ENCODE measurements at places on chromosomes 2 and 18.
A peak's percentile ranks its signal among the peaks of the same experiment; 100 is the strongest.

DNA sequence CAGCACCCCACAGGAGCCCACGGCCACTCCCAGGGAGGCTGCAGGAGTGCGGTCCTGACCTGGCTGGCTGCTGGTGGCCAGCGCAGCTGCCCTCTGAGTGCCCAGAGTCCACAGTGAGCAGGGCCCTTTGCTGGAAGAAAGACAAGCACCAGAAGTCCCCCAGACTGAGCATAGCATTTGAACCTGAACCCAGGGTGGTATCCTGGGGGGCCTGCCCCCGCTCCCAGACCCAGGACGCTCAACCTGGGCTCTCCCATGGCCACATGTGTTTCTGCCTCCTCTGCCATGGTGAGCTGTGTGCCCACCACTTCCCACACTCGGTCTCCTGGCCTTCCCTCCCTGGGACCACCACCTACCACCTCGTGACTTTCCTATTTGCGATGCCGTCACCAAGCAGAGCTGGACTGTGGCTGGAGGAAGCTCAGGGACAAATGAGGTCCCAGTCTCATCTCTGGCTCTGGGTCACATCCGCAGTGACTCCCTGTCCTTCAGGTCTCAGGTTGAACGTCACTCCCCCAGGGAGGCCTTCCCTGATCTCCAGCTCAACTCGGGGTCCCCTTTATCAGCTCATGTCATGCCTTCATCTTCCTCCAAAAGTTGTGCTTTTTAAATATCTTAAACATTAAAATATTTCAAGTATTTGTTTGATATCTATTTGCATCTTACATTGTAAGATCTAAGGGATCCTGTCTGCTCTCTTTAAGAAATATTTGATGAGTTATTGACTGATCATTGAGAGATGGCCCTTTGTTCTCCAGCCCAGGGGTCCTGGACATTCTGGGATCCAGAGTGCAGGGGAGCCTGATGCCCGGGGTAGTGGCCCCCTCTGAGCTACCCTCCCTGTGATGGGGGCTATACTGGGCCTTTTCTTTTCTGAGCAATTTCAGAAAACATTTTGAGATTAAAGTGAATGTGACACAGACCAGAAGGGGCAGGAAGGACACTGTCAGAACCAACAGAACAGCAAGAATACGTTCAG lies 16.4 kb upstream of the GPR55 start:
- no peak for DNase-seq

GRCh38 chr2:68857855-68858456 lies 13.2 kb downstream of the BMP10 start:
- peak; percentile 92 for DNase-seq

DNA sequence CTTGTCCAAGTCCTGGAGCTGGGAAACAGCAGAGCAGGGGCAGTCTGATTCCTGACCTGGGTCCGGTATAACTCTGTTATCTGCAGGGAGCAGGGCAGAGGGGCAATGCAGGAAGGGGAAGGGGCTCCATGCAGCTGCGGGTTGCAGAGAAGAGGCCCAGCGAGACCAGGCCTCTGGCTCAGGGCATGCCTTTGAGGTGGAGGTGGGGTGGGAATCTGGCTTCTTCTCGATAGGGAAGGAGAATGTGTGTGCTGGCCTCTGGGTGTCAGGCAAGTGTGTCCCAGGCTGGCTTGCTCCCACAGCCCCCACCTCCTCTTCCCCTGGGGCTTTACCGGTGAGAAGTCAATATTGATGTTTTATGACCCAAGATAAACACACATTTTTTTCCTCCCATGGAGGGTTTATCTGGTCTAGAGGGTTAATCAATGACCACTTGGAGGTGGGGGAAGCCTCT lies 187.1 kb upstream of the HAAO start:
- no peak for DNase-seq

- no peak for DNase-seq
These were observed 123.3 kb downstream of the CCBE1 start for GRCh38 chr18:59573962-59574361.

DNA sequence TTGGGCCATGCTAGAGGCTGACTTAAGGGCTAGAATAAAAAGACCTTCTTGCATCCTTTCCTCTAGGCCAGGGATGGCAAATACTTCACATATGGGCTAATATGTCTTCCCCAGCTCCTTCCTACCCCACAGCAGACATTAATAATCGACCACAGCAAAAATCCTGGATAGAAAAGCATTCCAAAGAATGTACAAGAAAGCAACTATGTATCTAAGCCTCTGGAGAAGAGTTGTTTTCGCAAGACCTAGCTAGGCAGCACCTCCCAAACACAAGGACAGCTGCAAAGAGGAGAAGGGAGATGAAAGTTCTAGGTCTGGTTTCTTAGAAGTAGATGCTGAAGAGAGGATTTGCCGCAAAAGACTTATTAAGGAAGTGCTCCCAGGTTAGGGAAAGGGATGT lies 372.6 kb downstream of the SLC4A3 start:
- DNase-seq = no peak

- no peak for DNase-seq
These were observed 163.5 kb upstream of the POU3F3 start for GRCh38 chr2:104690255-104690984.

DNA sequence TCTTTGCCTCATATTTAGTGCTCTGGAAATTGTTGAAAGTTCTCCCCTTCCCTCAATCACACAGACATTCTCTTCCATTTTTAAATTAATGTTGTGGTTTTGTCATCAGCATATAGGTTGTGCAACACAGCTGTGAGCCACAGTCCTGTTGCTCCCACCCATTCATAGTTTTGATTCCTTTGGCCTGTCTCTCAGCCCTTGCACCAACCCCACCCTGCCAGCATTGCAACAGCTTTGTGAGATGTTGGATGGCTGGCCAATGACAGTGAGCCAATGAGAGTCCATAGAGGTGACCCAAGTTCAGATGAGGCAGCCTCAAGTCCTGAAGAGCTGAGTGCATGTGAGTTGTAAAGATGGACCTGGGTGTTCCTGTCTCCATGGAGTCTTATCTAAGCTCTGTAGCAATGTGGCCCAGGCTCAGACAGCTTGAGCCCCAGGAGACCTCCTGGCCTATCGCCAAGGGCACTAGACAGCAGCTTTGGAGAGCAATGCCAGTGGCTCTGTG lies 775.5 kb downstream of the RNF144A start:
- DNase-seq = no peak

GRCh38 chr2:46711156-46711555 lies 204.4 kb downstream of the MCFD2 start:
- no peak for DNase-seq

DNA sequence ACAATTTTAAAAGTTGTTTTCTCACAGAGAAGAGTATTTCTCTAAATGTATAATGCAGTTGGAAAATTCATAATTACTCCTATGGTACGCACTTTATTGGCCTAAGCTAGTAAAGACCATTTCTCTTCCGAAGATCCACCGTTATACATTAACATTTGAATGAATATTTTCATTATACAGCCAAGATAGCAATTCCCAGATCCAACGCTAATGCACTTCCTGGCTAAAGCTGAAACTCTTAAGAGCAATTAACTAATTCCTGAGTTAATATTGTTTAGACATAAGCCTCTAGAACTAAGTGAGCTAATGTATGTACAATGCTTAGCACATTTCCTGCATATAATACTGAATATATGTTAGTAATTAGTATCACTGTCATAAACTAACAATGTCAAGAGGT lies 56.2 kb downstream of the PDK1 start:
- DNase-seq = no peak

DNA sequence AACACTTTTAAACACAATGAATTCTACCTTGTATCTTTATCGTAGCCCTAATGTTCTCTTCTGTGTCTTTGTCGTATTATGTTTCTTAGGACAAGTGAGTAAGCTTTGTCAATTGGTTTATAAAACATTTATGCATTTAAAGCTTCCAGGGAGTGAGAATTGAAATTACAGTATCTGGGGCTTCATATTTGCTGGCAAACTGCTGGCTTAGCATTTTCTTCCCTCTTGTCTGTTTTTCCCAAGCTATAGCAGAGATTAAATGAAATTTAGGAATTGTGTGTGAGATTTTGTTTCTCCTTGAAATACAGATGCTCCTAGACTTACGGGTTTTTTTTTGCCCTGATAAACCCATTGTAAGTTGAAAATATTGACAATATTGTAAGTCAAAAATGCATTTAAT lies 73.3 kb downstream of the FMNL2 start:
- DNase-seq = no peak

DNA sequence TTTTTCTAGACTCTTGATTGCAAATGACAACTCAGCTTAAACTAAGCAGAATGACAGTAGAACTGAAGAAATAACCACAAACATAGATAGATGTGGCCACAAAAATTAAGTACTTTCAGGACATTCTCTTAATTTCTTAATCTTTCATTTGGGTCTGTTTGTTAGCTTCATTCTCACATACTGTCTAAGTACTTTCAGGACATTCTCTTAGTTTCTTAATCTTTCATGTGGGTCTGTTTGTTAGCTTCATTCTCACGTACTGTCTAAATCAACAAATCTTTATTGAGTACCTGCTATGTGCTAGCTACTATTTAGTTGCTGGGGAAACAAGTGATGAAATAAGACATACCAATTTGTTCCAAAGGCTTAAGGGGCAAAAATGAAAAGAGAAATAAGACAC lies 35.1 kb downstream of the FAM117B start:
- no peak for DNase-seq

- no peak for DNase-seq
These were observed 76.9 kb upstream of the ODC1 start for GRCh38 chr2:10524851-10525572.

- DNase-seq = peak; percentile 0
These were observed 97.1 kb downstream of the ITGA4 start for GRCh38 chr2:181554061-181554830.

- DNase-seq = peak; percentile 41
These were observed 46.8 kb upstream of the PPM1B start for GRCh38 chr2:44121899-44122298.

DNA sequence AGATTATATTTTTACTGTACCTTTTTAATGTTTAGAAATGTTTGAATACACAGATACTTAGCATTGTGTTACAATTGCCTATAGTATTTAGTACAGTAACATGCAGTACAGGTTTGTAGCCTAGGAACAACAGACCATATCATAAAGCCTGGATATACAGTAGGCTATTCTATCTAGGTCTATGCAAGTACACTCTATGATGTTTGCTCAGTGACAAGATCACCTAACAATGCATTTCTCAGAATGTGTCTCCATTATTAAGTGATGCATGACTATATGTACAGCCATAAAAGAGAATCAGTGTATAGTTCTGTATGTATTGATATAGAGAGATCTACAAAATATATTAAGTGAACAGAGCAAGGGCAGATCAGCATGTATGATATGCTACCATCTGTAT lies 616.4 kb downstream of the XIRP2 start:
- DNase-seq = no peak

DNA sequence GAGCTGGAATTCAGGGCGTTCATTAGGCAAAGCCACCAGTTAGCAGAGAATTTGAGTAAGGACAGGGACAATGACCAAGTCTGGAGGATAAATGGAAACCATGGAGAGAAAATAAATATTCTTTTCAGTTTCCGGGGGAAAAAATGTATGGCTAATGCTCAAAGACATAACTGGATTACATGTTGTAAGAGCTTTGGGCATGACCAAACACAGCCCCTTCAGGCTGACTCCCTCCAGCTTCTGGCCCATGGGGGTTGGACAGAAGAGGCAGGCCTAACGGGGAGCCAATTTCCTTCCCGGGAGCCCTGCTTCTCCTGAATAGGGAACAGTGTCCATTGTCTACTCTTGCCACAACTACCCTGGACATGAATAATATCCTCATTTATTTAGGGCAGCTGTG lies 39.5 kb upstream of the FOXI3 start:
- no peak for DNase-seq

GRCh38 chr18:77096936-77097886 lies 35.4 kb downstream of the MBP start:
- DNase-seq = no peak

- DNase-seq = no peak
These were observed 31.3 kb downstream of the EXOC6B start for GRCh38 chr2:72794572-72794971.

- DNase-seq = no peak
These were observed 80.7 kb downstream of the PTPN2 start for GRCh38 chr18:12803069-12803936.

GRCh38 chr2:6069381-6069780 lies 377.2 kb downstream of the SOX11 start:
- DNase-seq = no peak

- no peak for DNase-seq
These were observed 8.7 kb downstream of the MAL start for GRCh38 chr2:95034221-95034620.

DNA sequence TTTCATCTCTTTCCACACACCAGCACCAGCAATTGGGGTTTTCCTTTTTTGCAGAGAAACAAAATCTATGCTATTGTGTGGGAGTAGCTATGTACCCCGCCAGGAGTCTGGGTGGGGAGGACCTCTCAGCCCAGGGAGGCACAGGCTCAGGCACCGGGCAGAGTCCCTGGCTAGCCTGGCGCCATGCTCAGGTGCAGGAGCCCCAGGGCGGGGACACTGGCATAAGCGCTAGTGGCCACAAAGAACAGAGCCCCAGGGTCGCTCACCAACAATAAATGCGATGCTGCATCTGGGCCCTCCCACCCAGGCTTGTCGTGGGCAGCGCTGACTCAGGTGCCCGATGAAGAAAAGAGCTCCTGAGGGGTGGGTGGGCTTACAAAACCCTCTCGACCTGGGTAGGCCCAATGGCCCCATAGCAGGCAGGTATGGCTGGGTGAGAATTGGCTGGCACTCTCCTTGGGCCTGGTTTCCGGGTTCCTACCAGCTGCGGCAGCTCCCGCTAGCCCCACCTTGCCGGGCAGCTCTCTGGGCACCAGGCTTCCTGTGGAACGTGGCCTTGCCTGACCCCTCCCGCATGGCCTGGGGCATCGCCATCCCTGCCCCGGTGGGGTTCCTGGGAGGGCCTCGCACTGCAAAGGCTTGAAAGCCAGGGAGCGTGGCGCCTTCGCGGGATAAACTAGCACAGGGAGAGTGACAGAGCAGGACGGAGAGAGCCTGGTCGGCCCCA lies 31.8 kb upstream of the COL6A3 start:
- no peak for DNase-seq

GRCh38 chr2:164187121-164187520 lies 434.2 kb downstream of the GRB14 start:
- DNase-seq = peak; percentile 5

- DNase-seq = no peak
These were observed 354.8 kb downstream of the AKAIN1 start for GRCh38 chr18:4842287-4842686.

DNA sequence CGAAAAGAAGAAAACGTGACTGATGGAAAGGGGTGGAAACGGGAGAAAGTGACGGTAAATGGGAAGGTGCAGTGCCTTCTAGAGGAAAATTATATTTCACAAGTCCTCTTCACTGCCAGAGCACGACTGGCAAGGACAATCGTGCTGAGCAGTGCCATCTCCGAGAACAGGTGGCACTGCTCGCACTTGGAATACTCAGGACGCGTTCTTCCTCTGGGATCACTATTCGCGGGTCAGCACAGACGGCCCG lies 364 bp downstream of the STAT1 start:
- DNase-seq = no peak

- no peak for DNase-seq
These were observed 89.9 kb downstream of the INHBB start for GRCh38 chr2:120435671-120436459.

GRCh38 chr2:42072349-42073118 lies 24.7 kb downstream of the PKDCC start:
- peak; percentile 21 for DNase-seq
